ENCODE measurements at places on chromosomes 1 and 21.

- no peak for DNase-seq
Measured at GRCh38 chr1:3061566-3061965, 7.4 kb upstream of the PRDM16 start.

DNA sequence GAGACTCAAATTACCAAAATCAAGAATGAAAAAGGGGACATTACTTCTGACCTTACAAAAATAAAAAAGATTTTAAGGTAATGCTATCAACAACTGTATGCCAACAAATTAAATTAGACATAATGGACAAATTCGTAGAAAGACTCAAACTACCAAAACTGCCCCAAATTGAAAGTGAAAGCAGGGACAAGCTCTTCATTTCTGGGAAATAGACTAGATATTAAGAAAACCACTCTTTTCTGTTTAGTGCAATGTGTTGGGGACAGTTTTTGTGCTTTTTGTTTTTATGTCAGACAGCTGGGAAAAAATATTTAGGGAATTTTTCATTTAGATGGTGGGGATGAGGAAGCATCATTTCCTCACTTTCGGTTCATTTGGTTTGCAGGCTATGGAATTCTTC, 4.9 kb upstream of the GBP1 start:
- no peak for DNase-seq

- peak; percentile 62 for DNase-seq
Measured at GRCh38 chr1:226814751-226815537, 55.5 kb upstream of the PSEN2 start.

- no peak for DNase-seq
Measured at GRCh38 chr1:51009381-51009780, 39.3 kb downstream of the CDKN2C start.

DNA sequence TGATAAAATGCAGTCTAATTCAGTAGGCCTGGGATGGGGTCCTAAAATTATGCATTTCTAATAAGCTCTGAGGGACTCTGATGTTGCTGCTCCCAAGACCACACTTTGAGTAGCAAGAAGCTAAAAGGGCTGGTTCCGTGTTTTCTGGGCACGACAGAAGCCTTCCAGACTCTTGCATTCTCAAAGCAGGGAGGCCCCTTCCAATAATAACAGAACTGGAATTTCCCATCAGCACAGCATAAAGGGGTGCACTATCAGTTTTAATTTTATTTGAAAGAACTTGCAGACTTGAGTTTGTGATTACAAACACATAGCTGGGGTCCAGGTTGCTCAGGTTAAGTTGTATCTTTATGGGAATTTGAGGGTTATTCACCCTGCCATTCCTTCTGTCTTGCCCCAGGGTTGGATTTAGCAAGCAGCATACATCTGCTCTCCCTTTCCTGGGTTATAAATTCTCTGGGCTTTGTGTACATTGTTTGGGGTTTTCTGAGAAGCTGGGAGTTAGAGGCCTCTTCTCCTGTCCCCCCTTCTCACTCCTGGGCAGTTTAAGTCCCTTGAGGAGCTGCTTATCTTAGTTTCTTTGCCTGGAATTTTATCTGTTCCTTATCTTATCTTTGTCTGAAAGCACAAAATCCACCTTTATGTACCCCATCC, 94.2 kb upstream of the SLC2A1 start:
- DNase-seq: no peak

- no peak for DNase-seq
Measured at GRCh38 chr1:81032973-81033425, 767.7 kb upstream of the ADGRL2 start.

DNA sequence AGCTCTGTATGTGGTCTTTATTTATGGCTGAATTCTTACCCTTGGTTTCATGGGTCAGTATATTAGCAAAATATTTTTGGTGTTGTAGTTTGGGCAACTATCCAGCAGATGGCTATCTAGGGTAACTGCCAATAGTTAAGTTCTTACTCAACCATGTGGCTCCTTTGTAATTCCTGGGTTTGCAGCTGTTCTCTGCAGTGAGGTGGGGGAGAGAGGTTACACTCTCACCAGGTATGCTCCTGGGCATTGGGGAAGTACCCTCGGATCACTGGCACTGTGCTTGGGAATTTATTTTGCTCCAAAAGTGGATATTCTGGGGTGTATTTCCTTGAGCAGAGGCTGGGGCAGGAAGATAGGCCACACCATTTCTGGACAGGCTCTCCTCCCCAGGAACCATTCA, 436.7 kb upstream of the TMPRSS15 start:
- no peak for DNase-seq

- DNase-seq: no peak
Measured at GRCh38 chr1:55257958-55258357, 42.8 kb upstream of the USP24 start.
